ENCODE measurements at places on chromosomes 12 and 14.

GRCh38 chr12:46134205-46134811 is 134.5 kb downstream of the SLC38A1 start:
- no peak for DNase-seq

- no peak for DNase-seq
These were observed 41.9 kb downstream of the DCP1B start for GRCh38 chr12:1962051-1963020.

DNA sequence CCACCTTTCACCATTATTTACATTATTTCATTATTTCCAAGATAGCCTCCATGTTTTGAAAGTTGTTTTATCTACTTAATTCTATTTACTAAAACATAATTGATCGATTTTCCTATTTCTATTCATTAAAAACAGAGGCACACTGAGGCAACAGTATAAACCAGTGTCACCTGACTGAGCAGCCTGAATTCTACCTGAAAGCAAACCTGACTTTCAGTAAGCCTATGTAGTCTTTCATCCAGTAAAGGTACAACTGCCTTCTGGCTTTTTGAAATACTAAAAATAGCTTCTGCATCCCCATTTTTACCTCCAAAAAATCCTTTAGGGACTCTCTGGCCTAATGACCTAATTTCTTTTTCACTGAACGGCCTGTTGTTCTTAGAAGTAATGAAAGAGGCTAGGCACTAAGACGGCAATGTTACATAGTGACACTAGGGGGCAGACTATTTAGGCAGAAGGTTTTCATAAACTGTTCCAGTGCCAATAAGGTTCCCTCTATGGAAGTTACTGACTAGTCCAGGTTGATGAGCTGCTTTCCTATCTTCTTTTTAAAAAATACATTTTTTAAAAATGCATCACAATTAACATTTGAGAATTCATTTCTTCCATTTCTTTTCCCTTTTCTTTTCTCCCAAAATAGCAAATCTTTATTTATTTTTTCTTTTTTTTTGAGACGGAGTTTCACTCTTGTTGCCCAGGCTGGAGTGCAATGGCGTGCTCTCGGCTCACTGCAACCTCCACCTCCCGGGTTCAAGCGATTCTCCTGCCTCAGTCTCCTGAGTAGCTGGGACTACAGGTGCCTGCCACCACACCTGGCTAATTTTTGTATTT is 17.5 kb downstream of the ANAPC5 start:
- DNase-seq: peak; percentile 92

DNA sequence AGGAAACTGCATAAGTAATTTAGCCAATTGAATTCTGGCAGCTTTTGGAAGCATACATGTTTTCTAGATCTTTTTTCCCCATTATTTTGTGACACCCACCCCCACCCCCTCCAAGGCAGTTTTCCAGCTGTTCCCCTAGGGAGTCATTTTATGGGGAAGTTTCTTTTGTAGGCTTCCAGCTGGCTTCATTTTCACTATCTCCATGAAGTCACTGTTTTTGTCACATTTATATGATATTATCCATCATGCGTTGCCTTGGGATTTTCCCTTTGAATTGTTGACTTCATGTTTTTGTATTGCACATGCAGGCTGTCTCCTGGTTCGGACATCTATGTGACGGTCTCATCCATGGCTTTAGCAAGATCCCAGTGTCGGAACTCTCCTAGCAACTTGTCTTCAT is 233.6 kb upstream of the RGS6 start:
- DNase-seq: no peak

DNA sequence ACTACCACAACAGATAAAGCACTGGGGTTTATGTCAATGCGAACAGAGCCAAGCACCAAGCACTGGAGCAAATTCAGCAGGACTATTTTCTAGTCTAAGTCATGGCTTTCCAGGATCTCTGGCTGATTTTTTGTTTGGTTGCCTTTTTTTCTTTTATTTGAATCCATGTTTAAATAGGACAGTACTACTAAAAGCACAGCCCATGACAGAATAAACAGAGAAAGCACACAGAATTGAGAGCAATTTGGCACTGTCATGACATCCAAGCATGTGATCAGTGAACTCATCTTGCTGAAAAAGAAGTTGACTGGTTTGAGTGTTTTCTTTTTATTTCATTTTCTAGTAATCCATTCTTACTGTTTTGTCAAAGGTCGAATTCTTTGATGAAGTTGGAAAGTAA is 23.1 kb upstream of the RERG start:
- DNase-seq: no peak

DNA sequence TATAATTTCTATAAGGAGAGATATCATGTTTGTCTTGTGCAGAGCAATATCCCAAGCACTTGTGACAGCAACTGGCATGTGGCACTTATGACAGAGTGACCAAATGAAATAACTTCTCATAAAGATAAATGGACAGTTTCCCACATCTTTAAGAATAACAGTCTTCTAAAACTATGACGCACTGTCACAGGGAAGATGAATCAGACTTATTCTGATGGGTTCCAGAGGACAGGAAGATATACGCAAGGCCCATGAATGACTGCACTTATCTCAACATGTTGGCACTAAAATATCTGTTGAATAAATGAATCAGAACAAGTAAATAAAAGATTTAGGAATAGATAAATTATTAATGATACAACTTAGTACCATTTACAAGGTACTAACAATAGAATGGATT is 465.8 kb upstream of the SYT1 start:
- DNase-seq: no peak

DNA sequence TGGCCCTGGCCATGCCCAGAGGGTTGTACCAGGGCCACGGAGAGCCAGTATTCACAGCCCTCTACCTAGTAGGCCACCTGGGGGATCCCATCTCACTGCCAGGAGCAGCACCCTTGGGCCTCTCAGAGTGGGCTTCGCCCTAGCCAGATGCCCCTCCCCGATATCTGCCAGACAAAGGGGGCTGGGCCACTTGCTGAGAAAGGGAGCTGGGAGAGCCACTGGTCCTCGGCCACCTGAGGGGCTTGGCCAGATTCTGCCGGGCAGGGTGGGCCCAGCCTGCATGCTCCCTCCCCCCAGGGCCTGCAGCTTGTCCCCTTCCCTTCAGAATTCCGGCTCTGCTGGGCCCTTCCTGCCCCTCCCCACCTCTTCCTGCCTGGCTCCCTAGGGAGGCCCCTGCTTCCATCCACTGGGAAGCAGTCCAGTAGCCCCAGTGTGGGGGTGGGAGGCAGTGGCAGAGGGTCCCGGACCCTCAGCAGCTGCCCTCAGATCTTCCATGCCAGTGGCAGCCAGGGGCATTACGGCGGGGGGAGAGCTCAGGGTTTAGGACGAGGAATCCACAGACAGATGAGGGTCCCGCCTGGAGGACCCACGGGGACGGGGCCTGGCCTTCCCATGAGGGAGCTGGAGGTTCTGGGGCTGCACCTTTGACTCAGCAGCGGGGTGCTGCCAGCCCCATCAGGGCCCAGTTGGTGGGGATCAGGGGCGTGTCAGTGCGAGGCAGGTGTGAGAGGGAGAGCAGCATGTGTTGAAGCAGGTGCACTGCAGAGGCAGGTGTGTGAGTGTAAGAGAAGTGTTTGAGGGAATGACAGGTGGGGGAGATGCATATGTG is 2.4 kb downstream of the CRIP2 start:
- DNase-seq: no peak

DNA sequence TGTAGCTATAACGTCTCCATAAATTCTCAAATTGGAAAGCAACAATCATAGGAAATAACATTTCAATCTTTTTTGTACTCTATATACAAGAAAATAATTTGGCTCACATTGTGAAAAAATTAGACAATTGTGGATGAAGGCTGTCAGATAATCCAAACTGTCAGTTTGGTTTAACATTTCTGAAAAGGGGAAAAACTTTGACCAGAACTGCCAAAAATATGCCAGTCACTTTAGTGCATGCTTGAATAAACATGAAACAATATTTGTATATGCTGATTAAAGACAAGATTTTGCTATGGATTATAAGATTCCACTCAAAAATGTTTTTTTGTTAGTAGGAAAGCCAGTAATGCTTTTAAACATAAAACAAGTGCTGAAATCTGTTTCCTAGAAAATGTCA is 38.9 kb downstream of the CCDC59 start:
- DNase-seq: no peak

DNA sequence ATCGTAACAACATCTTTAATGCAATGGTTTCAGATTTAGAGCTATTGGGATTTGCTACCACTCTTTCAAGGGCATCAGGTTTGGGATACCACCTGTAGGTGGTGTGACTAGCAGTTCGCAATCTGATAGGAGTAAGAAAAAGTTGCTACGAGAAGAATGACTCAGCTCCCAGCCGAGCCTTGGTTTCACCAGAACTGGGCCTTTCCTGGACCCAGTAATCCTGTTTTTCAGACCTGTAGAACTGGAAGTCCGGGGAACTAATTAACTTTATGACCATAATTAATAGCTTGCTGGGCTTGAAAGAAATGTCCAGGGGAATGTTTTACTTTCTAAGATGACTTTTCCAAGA is 770 bp downstream of the ABHD4 start:
- DNase-seq: no peak

DNA sequence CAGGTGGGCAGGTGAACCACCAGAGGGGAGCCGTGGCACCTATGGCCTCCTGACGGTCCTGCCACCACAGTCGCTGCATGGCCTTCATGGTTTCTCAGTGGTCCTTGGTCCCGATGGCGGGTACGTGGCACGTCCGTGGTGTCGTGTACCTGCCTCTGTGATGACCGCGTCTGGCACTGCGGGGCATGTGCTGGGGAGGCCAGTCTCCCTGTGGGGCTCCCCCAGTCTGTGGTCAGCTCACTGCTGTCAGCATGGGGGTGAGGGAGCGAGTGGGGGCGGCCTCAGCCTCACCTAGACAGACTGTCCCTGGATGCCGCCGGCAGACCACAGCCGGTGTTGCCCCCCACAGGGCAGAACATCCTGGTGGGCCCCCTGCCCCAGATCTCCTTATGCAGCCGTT is 267.2 kb downstream of the SEC23A start:
- DNase-seq: no peak

- no peak for DNase-seq
These were observed 263.5 kb upstream of the ALG10B start for GRCh38 chr12:38053113-38053512.

DNA sequence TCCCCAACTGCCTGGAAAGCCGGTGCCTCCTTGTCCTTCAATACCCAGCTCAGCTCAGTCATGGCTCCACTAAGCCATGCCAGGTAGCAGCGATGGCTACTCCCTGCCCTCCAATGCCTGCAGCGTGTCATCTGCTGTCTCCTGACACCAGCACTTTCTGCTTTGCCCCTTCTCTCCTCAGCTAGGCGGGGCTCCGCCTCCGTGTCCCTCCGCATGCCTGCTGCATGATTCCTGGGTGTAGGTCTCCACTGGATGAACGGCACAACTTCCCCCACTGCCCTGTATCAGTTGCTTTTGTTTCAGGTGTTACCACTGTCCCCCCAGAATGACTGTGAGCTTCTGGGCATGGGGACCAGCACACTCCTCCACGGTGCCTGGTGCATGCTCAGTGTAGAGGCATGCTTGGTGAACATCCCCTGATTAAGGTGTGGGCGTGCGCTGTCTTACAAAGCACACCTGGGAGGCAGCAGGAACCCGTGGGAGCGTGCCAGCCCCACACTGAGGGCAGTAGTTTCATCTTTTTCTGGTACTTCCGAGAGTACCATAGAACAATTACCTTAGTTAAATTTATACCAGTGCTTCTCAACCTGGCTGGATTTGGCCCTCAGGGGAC is 179.4 kb upstream of the PRMT8 start:
- no peak for DNase-seq

DNA sequence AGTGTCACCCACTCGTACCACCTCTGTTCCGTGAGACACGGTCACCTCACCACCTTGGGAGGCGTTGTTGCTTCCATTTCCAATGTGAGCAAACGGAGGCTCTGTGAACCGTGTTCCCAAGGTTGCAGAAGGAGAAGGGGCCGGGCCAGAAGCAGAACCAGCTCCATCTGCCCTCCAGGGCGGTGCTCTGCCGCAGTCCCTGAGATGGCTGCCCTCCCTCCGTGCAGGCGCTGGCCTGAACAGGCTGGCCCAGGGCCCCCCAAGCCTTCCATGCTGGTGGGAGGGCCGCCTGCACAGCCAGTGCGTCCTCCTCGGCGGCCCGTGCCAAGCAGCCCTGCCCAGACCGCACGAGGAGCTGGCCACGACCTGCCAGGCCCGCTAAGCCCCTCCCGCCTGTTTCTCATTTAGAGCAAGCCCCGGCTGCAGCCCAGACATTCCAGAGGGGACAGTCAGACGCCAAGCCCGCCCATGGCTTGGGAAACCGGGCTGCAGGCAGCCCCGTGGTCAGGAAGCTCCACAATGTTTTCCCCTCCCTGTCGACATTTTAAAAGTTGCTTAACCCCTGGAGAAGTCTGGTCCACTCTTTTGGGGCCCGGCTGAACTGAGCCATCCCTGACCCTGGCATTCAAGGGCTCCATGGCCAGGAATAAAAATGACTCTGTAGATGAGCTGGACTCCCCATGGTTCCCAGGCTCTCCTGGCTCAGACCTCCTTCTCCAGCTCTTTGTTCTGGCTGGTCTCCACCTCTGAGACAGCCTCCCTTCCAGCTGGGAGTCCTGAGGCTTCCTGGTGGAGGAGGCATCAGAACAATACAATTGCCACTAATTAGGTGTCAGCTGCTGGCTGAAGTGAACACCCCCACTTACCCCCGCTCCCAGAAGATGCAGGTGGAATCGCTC is 236.0 kb downstream of the BCL11B start:
- peak; percentile 26 for DNase-seq

DNA sequence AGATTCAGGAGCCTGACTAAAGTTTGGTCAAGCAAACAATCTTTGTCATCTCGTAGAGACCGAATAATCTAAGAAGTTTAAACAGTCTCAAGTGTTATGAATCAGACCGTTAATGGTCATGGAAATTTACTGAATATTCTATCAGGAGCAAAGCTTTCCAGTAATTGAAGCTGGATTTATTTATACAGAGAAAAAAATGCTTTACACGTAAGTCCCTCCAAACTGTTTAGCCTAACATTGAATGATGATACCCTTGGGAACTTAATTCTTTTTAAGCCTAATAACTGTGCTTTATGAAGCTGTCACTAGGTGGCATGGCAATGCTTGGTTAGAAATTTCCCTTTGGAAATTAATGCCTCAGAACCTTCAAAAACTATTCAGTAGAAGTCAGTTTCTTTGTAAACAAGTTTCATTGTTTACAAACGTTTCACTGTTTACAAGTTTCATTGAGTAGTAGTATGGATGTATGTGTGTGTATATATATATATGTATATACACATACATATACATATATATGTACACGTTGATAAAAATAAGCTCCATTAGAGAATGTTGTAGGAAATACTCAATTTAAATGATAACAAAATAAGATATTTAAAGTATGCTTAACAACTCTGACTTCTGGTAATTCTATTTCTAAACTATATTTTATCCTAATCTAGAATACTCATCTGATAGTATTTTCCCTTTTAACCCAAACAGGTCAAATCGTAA is 32.1 kb downstream of the DEPDC4 start:
- DNase-seq: peak; percentile 53

Measured in Kasumi-1 (cell line).